ENCODE measurements at places on chromosomes 3 and 15.

DNA sequence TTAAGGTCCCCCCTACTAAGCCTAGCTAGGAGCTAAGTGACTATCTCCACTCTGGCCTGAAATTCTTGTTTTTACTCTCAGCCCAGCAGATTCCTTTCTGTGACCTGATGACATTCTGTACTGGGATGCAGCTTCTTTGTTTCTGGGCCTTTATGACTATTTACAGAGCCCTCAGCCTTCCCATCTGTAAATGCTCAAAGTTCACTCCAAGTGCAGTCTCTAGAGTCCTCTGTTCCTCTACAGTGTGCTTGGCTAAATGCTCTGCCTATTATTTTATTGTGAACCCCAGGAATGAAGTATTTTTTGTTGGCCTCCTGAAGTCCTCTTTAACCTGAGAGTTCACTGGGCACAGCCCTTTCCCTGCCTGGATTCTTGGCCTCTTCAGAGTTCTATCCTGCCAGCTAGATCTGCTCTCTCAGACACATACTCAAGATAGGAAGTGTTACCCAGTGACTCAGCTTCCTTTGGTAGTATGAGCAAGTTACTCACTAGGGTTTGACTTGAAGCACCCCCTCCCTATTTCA is 278.1 kb upstream of the P2RY1 start:
- DNase-seq: no peak

GRCh38 chr15:75827691-75828090 is 15.6 kb upstream of the UBE2Q2 start:
- DNase-seq: no peak

DNA sequence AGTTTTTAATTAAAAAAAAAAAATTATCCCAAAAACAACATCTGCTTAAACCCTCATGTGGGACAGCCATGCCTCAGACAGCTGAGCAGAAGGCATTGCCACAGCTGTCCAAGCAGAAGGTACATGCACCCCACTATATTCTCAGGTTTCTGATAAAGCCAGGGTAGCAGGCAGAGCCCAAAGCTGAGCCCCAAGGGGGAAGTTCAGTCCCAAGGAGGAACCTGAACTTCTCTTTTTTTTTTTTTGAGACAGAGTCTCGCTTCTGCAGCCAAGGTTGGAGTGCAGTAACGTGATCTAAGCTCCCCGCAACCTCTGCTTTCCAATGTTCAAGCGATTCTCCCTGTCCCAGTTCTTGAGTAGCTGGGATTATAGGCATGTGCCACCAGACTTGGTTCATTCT is 33.2 kb downstream of the MKRN2 start:
- no peak for DNase-seq

GRCh38 chr3:124621498-124621897 is 108.8 kb upstream of the UMPS start:
- DNase-seq: no peak

GRCh38 chr3:108178676-108179075 is 43.5 kb downstream of the IFT57 start:
- DNase-seq: no peak

DNA sequence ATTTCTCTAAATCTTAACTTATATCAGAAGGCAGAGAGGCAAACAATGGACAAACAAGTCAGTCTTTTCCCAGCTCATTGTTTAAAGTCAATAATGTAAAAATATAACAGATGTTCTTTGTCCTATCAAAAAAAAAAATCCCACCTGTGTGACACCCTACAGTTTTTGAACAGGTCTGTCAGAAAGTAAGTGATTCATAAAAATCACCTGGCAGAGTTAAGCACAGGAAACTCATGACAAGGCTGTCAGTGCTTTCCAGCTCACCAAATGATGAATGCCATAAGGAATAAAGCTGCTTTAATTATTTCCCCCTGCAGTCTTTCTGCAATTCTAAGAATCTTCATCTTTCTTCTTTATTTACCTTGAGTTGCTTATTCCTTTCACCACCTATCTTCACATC is 30.3 kb downstream of the ROBO1 start:
- no peak for DNase-seq

GRCh38 chr15:58346361-58346760 is 85.4 kb upstream of the LIPC start:
- no peak for DNase-seq

DNA sequence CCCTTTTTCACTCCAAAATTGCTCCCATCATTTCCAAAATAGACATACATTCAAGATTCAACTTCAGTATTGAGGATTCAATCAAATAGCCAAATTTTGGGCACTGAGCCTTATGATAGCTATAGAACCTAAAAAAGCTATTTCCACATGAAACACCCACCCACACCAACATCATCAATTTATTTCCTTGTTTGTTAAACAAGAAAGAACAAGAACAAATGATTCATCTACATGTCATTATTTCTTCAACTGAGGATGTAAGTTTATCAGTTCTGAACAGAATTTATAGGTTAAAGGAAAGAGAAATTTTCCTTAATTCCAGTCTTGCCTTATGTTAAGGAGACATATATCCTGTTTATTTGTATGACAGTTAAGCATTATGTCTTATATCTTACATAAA is 32.2 kb downstream of the DPPA2 start:
- DNase-seq: no peak
